Neural crest cell (in vitro differentiated cells): ENCODE measurements at places on chromosomes 12 and 14. TPM values are rescaled to one million over a fixed set of nuclear protein-coding genes. Genes with fewer than 3 reads are reported as not detected.

Gene RASAL1
- total RNA-seq, result not detected in 2 replicates

DNA sequence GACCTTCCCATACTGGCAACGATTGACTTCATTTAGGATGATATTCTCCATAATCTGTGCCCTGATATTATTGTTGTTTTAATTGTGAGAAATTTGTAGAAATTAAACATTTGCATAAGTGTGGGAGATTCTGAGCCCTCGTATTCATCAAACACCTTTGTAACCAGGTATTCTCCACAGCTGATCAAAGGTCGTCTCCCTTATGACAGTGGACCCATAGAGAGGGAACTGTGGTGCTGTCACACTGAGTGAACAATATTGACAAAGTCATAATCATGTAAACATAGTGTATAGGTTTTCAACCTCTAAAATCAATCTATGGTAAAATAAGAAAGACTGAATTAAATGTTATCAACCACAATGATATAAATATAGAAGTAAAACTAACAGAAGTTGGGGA lies 14.9 kb upstream of the PLEKHG3 start:
- no peak overlapping the region for H3K4me3 ChIP-seq
- peaks cover 25% of the 10 kb centered on the region for H3K4me1 ChIP-seq
- no peak for DNase-seq

Gene B3GNT4
- total RNA-seq, result 0.19 and 0.41 TPM in 2 replicates

GRCh38 chr12:122471324-122472226 lies 29.2 kb downstream of the ZCCHC8 start:
- no peaks in the 10 kb centered on the region for H3K27me3 ChIP-seq
- peaks cover 8% of the 10 kb centered on the region for H3K4me1 ChIP-seq
- no peak for DNase-seq
- no peak overlapping the region for H3K4me3 ChIP-seq
